Dorsolateral prefrontal cortex (tissue), 122 donors: ENCODE measurements at places on chromosomes 2 and 18.

DNA sequence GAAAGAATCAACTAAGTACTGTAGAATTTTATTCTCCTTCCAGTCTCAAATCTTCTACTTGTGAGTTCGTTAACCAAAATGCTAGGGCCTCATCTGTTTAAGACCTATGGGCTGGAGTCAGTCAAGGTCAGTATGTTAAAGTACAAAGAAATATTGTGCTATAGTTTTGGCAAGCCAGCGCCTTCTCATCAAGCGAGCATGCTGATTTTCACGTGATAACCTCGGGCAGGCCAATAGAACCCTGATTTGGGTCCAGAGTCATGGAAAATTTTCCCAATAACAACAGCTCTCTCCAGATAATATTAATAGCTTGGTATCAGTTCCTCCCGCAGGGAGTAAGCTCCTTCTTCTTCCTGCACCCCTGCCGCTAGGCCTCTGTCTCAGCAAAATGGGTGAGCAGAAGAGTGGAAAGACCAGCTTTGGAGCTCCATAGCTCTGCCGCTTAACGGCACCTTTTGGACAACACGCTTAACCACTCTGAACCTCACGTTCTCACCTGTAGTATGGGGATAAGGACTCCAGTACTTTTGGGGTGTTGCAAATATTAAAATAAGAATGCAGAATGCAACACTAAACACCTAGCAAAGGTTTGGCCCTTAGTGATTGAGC, 11.7 kb downstream of the CABLES1 start:
- no peak for DNase-seq

- DNase-seq = no peak
Observed at GRCh38 chr2:21372654-21373053, 248.9 kb downstream of the TDRD15 start.

- DNase-seq = no peak
Observed at GRCh38 chr2:154032220-154032619, 160.5 kb downstream of the GALNT13 start.

DNA sequence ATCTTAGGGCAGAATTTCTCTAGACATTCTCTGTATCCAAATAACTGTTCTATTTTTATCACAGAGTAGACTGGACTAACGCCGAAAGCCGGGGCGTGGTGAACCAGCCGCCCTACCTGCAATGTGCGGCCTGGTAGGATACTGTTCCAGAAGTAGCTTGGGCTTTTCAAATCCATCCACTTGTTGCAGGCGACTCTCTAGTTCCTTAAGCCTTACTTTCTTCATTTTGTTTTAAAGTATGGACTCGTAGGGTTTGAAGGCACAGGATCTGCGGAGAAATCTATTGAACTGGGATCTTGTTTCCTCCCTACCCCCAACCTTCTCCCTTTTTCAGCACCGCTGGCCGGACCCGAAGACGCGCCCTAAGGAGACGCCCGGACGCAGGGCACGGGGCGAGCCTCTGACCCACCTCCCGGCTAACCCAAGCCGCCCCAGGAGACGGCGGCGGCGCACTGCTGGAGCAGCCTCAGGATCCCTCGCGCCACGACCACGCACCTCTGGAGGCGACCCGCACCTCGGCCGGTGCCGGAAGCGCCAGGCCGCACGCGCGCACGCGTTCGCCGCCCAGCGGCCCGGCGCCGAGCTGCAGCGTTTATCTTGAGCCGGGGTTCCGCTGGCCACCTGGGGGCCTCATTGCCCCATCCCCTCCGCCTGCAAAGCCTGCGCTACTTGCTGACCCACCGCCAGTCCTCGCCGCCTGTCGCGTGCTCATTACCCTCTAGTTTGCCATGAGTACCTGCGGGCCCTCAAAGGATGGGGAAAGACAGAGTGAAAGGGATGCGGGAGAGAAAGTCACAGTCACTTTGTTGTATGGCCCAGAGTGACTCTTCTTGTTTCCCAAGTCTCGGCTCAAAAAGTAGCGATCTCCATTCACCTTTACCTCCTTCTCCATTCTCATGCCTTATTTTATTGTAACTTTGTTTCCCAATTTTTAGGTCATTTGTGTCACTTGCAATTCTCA, at the start of gene METTL5:
METTL5 (minus strand) TSS at position 533 of the 961 bp plus-strand sequence; CDS start at position 225, 308 bp downstream.
- DNase-seq = peak; percentile 84

DNA sequence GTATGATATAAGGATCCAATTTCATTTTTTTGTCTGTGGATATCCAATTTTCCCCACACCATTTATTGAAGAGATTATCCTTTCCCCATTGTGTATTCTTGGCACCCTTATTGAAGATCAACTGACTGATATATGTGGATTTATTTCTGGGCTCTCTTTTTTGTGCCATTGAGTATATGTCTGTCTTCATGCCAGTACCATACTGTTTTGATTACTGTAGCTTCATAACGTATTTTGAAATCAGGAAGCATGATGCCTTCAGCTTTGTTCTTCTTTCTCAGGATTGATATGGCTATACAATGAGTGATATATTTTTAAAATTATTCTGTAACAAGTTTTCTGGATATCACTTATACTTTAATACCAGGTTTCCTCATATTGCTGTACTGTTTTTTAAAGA, 58.1 kb upstream of the DLX2 start:
- DNase-seq = no peak

DNA sequence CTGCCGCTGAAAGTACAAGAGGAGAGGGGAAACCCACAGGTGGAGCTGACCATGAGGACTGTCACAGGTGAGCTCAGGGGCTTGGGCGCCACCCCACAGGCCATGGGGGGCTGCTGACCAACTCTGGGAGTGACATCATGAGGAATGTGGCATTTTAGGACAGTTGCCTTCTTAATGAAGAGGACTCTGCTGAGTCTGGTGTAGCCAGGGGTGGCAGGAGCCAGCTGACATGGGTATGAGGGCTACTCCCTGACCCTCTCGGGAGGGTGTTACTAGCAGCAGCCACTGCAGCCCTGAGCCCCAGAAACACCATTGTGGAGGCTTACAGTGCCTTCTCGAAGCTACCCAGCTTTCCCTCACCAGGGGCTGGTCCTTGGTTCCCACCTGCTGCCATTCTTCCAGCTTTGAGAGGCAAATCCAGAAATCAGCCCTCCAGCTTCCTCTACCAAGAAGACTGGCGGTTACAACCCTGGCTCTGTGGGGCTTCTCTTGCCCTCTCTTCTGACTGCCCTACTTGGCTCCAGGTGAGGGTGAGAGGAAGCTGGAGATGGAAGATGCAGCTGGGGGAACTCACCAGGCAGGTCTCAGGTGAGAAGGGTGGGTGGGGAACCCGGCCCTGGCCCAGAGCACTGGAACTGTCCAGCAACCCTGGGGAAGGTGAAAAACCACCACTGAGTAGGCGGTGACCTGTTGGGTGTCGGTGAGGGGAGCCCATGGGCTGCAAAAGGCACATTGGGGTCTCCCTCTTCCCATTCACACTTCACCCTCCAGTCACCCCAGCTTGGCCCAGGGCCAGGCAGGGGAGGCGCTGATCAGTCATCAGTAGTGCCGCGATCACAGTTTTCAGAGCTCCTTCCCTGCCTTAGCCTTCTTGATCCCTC, 98.5 kb downstream of the MCFD2 start:
- no peak for DNase-seq

DNA sequence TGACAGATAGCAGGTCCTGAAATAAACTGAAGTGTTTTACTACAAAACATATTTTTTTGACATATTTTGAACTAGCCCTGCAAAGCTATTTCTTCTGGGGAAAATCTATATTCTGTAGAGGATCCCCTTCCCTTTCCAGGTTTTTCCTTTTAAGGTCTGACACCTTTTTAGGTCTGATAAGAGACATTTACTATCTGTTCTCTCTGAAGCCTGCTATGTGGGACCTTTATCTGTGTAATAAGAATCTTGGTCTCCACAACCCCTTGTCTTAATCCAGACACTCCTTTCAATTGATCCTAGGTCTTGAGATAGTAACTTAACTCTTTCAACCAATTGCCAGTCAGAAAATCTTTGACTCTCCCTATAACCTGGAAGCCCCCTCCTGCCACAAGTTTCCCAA, 5.5 kb upstream of the PDK1 start:
- DNase-seq = no peak

DNA sequence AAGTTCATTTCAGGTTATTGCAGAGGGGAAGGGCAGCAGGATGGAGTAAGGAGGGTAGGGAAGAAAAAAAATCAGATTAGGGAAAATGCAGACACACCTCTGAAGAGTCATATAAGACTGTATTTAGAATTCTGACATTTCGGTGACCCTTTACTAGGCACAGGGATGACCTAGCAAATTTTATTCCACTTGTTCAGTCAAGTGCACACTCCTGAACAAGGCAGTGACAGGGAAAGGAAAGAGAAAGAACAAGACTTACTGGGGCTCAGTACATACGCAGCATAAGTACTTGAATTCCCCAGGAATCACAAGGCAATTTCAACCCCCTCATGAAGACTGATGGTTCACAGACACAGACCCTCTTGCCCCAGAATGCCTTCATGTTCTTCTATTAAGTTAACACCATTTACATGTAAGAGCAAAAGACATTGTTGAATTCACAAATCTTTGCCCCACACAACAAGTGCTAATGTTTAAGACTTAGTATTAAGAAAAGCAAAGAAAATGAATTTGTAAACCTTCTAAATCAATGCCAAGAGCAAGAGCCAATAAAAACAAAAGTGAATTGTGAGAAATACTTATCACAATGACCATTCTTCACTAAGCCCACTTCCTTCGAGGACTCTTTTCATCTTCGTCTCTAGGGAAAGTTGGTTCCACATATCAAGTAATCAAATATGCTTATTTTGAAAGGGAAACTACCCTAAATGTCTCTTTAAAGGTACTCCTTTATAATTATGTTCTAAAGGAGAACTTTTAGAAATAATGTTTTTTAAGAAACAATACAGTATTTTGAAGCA, 47.0 kb downstream of the COBLL1 start:
- no peak for DNase-seq

DNA sequence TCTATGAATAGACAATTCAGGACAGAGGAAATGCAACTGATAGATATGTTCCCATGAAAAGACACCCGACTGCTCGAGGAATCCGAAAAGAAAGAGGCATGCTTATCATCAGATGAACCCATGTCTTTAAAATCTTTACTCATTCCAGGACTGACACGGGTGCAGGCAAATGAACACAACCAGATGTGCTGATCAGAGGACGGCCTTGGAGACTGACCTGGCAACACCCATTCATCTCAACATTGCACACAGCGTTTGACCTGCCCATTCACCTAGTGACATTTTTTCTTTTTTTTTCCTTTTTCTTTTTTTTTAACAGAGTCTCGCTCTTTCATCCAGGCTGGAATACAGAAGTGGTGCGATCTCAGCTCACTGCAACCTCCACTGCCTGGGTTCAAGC, 377.5 kb downstream of the EIPR1 start:
- no peak for DNase-seq

DNA sequence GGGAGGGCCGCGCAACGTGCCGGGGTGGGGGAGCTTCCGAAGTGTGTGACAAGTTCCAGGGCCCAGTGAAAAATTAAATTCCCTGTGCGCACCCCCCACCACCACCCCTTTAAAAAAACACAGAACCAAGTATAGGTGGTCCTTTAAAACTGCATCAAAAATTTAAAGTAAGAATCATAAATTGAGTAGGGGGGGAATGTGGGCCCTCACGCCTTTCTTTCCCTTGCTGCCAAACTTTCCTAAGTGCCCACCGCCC, 2.5 kb downstream of the BCL11A start:
- no peak for DNase-seq

GRCh38 chr2:177714704-177715103, 322.1 kb downstream of the AGPS start:
- DNase-seq = no peak

GRCh38 chr18:51100385-51101120, 70.5 kb downstream of the SMAD4 start:
- DNase-seq = no peak

- no peak for DNase-seq
Observed at GRCh38 chr18:1062588-1062987, 157.9 kb downstream of the ADCYAP1 start.

DNA sequence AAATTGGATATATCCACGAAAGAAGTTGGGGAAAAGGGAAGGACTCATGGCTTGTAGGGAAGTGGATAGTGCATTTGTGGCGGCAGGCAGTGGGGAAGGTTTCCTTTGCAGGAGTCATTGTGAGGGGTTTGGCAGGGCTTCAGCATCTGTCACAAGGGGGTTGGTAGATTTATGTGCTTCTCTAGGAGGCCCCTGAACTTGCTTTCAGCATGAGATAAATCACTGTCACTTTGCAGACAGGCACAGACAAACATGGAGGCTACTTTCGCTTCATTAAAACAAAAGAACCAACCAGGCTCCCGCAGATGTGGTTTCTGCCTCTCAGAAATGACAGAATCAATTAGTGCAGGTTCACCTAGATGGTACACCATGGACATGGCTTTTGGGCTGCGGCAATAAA, 340.7 kb downstream of the TGIF1 start:
- no peak for DNase-seq

- DNase-seq = peak; percentile 30
Observed at GRCh38 chr18:37254236-37254754, 311.3 kb downstream of the CELF4 start.

DNA sequence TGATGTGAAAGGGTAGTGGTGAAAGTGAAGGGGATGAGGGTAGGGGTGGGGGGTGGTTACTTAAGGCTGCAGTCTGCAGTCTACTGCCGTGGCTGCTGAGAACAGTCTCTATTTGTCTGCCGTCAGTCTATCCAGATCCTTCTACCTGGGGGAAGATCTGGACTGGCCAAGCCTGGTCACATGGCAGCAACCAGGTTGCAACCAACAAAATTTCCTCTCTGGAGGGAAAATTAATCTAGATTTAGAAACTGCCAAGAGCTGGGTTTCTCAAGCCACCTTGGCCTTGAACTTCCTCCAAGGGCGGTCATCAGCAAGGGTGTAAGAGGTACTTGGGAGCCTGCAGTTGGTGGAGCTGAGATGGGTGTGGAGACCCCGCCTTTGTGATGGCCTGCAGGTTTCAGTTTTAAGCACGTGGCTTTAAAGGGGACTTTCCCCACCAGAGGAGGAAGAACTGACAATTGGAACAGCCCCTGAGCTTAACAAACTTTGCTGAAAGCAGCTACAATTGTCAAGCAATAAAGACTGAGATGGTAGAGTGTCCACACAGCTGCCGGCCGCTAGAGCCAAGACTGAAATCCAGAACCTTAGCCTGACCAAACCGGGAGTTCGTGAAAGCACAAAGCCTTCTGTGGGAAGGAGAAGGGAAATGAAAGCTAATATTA, 31.4 kb upstream of the KCMF1 start:
- DNase-seq = no peak

GRCh38 chr18:63062246-63062645, 257.3 kb downstream of the BCL2 start:
- no peak for DNase-seq

DNA sequence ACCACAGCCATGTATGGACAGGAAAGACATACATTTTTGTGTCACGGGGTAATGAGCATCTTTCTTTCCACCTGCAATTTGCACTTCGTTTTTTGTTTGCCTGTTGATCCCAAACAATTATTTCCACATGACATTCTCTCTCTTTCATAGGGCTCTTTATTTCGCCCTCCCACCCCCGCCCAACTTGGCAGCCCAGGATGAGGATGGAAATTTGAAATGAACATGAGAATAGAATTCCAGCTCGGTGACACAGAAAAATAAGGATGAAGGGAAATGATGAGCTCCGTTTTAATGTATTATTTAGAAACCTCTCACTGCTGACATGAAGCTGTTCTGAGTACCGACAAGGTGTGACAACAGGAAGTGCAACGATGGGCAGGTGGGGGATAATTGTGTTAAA, 443.3 kb downstream of the SOCS6 start:
- no peak for DNase-seq

- no peak for DNase-seq
Observed at GRCh38 chr2:12300927-12301326, 415.8 kb upstream of the TRIB2 start.

GRCh38 chr2:110969696-110970095, 151.0 kb upstream of the BCL2L11 start:
- DNase-seq = no peak
